Sigmoid colon (tissue), 7 donors: ENCODE measurements at places on chromosomes 13 and 19. TPM values are rescaled to one million over a fixed set of nuclear protein-coding genes. Genes with fewer than 3 reads are reported as not detected.

The LGALS14 gene
- polyA plus RNA-seq, result not detected

The ACER1 gene
- not detected for polyA plus RNA-seq

The NLRP7 gene
- not detected for polyA plus RNA-seq

The ACP7 gene
- polyA plus RNA-seq, result not detected

The PODNL1 gene
- 2.9 TPM for polyA plus RNA-seq

The GPR18 gene
- polyA plus RNA-seq, result not detected

The C2CD4C gene
- under 0.01 TPM for polyA plus RNA-seq
